ENCODE measurements at places on chromosomes 1 and 21.
A peak's percentile ranks its signal among the peaks of the same experiment; 100 is the strongest.

DNA sequence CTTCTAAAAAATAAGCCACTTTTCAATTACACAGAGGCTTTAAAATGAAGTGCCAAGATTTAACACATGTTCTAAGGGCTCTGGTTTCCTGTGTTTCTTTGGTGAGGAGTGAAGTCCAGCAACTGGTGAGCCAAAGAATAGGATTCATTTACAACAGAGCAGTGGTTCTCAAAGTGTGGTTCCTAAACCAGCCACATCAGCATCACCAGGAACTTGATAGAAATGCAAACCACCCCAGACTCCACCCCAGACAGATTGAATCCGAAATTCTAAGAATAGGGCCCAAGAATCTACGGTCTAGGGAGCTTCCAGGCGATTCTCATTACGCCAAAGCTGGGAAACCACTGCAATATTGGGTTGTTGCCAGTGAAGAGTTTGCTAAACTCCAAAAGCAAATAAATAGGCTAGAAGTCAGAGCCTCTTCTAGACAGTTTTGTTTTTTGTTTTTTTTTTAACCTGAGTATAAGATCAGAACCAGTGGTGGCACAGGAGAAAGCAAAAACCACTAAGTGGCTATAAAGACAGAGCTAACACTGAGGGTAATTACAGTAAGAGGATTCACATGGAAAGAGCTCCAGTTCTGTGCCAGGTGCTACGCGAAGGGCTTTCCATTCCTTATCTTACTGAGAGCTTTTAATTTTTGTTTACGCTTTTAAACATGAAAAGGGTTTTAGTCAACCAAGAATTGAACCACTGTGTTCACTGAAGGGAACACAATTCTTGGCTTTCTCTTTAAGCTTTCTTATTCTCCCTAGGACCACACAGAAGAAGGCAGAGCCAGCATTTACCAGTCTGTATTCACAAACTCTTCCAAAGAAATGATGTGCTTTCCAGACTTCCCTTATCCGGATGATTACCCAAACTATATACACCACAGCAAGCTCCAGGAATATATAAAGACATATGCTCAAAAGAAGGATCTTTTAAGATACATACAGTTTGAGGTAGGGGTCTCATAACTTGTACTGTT lies 42.4 kb upstream of the FMO2 start:
- no peak for DNase-seq

- DNase-seq: no peak
Observed at GRCh38 chr1:209232197-209232596, 351.3 kb upstream of the CAMK1G start.

DNA sequence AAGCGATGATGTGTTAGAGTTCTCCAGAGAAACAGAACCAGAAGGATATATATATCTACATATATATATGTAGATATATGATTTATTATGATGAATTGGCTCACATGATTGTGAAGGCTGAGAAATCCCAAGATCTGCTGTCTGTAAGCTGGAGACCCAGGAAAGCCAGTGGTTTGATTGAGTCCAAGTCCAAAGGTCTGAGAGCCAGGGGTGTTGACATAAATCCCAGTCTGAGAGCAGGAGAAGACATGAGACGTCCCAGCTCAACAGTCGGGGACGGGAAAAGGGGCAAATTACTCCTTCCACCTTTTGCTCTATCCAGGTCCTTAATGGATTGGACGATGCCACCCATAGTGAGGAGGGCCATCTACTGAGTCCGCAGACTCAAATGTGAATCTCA lies 126.6 kb downstream of the PRDM2 start:
- no peak for DNase-seq

GRCh38 chr1:239682960-239683359 lies 296.6 kb downstream of the CHRM3 start:
- DNase-seq: no peak

GRCh38 chr1:78333502-78333901 lies 157.3 kb upstream of the PTGFR start:
- DNase-seq: peak; percentile 56

- no peak for DNase-seq
Observed at GRCh38 chr1:58622571-58622970, 45.5 kb upstream of the TACSTD2 start.

DNA sequence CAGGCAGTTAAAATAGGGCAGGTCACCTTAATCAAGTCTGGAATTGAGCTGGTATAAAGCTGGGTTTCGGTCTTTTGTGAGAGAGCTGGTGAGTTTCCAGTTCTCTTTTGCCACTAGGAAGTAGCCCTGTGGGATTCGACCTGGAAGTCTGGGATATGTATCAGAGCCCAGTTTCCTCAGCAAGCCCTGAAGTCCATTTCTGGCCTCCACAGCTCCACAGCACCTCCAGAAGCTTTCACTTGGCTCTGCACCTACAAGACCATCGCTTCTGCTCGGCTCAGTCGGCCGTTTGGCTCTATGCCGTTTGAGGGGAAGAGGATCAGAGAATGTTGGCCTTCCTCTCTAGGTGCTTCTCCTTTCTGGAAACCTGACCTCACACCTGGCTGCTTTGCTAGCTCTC lies 148.0 kb downstream of the GALNT2 start:
- no peak for DNase-seq

DNA sequence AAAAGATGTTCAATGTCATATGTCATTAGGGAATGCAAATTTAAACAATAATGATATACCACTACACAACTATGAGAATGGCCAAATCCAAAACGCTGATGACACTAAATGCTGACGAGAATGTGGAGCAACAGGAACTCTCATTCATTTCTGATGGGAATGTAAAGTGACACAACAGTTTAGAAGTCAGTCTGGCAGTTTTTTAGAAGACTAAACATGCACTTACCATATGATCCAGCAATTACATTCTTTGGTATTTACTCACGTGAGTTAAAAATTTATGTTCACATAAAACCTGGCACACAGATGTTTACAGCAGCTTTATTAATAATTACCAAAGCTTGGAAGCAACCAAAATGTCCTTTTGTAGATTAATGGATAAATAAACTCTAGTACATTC lies 110.4 kb upstream of the C1orf21 start:
- no peak for DNase-seq

- DNase-seq: peak; percentile 30
Observed at GRCh38 chr1:155893389-155894142, 17.6 kb downstream of the RIT1 start.
